ENCODE measurements at places on chromosomes 6 and 20.

GRCh38 chr6:41460742-41461336 lies 85.3 kb upstream of the FOXP4 start:
- no peak for DNase-seq

- no peak for DNase-seq
Measured at GRCh38 chr20:50141018-50141675, 12.4 kb downstream of the PEDS1 start.

DNA sequence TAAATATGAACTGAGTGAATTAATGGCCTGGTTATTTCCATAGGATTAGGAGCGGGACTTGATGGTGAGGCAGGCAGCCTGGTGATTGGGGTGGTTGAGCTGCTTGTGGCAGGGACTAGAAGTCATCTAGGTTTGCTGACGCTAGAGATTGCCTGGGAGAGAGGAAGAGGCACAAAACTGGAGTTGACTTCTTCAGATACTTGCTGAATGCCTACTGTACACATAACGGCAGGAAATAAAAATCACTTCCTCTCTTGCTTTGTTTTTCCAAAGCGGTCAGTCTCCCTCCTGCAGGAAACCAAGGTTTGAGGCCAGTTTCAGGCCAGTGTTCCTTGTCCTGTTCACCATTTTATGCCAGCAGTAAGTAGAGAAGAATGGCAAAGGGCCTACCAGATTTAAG lies 36.7 kb upstream of the MYLIP start:
- DNase-seq, result no peak

GRCh38 chr6:155004576-155005372 lies 9.7 kb downstream of the TIAM2 start:
- no peak for DNase-seq

DNA sequence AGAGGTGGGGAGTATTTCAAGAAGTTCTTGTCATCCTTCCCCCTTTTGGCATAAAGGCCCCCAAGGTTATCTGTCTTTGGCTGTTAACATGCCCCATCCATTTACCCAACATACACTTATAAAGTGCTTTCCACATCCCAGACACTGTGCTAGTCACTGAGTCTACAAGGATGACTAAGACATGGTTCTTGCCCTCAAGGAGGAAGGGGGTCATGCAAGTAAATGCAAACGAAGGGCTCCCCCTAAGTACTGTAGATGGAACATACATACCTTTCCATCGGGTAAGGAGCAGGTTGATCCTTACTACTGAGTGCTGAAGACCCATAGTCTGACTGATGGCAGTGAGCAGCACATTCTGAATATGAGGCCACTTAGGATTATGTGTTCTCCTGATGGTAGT lies 38.3 kb downstream of the HECA start:
- no peak for DNase-seq

DNA sequence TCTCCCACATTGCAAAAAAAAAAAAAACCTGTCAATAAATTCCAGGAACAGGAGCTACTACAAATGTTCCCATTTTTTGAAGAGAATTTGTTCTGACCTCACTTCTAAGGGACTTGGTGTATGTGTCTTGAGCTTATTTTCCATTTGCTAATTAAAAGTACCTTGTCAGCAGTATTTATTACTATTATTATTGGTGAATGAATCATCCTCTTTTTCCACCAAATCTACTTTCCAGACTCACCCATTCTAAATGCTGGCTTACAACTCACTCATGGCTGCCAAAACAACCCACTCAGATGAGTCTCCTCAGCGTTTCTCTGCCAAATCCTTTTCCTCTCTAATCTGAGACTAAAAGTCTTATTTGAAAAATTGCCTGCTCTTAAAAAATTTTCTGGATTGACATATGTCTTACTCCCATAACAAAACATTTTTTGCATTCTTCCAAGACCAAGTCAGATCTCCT lies 33.2 kb upstream of the TASP1 start:
- DNase-seq, result peak; percentile 88

DNA sequence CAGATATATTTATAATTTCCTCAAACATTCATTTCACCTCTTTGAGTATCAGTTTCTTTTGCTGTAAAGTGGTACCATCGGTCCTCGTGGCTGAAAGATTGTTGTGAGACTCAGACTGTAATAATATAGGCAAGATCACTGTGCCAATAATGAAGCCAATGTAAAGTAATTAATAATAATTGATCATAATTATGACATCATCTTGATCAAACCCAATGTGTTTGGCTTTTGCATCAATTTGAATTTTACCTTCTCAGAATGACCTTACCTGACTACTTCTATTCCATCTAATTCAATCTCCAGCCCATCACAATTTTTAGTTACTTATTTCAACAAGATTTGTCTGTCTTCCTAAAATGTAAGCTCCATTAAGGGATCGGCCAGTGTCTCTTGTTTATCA lies 15.8 kb upstream of the MTRF1L start:
- no peak for DNase-seq

DNA sequence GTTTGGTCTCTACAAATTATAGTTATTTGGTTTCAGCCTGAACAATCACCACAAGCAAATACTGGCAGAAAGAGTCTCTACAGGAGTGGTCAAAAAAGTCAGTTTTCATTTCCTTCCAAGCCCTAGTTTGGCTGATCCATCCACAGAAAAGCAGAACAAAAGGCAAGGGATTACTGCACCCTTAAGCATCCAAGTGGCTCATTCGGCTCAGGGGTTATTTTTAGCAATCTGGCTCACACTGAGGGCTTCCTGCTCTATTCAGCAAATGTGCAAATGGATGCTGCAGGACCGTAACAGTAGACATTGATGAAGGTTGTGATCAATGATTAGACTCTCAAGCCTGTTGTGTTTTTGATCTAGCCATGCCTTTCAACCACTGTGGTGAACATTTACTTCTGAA lies 62.2 kb upstream of the FABP7 start:
- DNase-seq, result peak; percentile 84

DNA sequence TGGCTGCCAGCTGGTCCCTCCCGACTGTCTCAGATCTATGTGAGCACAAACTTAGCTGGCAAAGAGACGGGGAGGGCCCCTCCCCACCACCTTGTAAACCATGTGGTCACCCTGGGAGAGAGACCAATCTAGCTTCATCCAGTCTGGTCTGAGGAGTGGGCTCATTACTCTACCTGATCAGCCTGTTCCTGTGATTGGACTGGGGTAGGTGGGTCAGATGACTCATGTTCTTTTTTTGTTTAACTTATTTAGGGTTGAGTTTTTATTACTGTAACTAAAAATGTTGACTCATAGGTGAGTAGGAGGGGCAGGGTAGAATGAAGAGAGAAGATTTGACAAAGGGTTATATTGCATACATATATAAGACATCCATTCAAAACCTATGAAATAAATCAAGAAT lies 4.7 kb downstream of the GSTA4 start:
- DNase-seq, result peak; percentile 45

- no peak for DNase-seq
Measured at GRCh38 chr6:91653895-91654294, 1067.0 kb upstream of the MAP3K7 start.

GRCh38 chr6:14743474-14744211 lies 502.2 kb upstream of the JARID2 start:
- DNase-seq, result peak; percentile 99

All from astrocyte (in vitro differentiated cells and primary cell).